Activated naive CD8-positive, alpha-beta T cell treated with anti-CD3 and anti-CD28 coated beads, Interleukin-2, amount 50 U/mL, for 24 hours (primary cell): ENCODE measurements at places on chromosomes 3 and 15.

- H3K4me1 ChIP-seq: no peaks in the 10 kb centered on the region
- peaks cover 5% of the 10 kb centered on the region for H3K36me3 ChIP-seq
- no peak for DNase-seq
- H3K27ac ChIP-seq: no peak overlapping the region
- H3K27me3 ChIP-seq: no peaks in the 10 kb centered on the region
Observed at GRCh38 chr15:75483106-75483505, 31.6 kb upstream of the SIN3A start.

DNA sequence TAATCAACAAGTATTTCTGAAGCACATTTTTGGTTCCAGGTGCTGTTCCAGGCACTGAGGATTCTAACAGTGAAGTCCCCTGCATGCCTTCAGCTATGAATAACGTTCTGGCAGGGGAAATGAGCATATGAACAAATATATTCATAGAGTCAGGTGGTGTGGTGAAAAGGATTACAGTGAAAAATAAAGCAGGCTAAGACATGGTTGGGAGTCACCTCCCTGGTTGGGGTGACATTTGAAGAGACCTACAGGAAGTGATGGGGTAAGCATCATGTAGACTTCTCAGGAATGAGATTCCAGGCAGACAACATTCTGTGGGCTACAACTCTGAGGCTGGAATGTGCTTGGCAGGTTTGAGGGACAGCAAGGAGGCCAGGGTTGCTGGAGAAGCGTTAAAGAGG lies 15.0 kb downstream of the FRMD4B start:
- no peaks in the 10 kb centered on the region for H3K36me3 ChIP-seq
- H3K27ac ChIP-seq: no peak overlapping the region
- DNase-seq: no peak
- peaks cover 27% of the 10 kb centered on the region for H3K4me1 ChIP-seq
- H3K27me3 ChIP-seq: peaks cover 3% of the 10 kb centered on the region
- H3K4me3 ChIP-seq: no peak overlapping the region

- peaks cover 47% of the 10 kb centered on the region for H3K4me1 ChIP-seq
- no peak for DNase-seq
- no peak overlapping the region for H3K4me3 ChIP-seq
- H3K36me3 ChIP-seq: peaks cover 69% of the 10 kb centered on the region
- no peaks in the 10 kb centered on the region for H3K27me3 ChIP-seq
Observed at GRCh38 chr3:31580645-31581044, 47.9 kb downstream of the STT3B start.

DNA sequence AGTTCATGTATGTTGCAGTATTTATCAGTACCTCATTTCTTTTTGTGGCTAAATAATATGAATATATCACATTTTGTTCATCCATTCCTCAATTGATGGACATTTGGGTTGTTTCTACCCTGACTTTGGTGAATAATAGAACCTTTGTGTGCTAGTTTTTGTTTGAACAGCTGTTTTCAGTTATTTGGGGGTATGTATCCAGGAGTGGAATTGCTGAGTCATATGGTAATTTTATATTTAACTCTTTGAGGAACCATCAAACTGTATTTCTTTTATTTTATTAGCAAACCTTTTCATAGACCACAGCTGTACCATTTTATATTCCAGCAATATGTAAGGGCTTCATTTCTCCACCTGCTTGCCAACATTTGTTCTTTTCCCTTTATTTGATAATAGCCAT lies 38.4 kb upstream of the RBM5 start:
- H3K36me3 ChIP-seq: peaks cover 34% of the 10 kb centered on the region
- H3K27me3 ChIP-seq: no peaks in the 10 kb centered on the region
- H3K27ac ChIP-seq: no peak overlapping the region
- peaks cover 5% of the 10 kb centered on the region for H3K4me1 ChIP-seq

GRCh38 chr3:128094295-128095151 lies 29.1 kb downstream of the RUVBL1 start:
- H3K4me1 ChIP-seq: peaks cover 10% of the 10 kb centered on the region
- H3K27me3 ChIP-seq: no peaks in the 10 kb centered on the region
- H3K4me3 ChIP-seq: no peak overlapping the region
- H3K27ac ChIP-seq: no peak overlapping the region
- DNase-seq: no peak
- H3K36me3 ChIP-seq: peaks cover 45% of the 10 kb centered on the region

DNA sequence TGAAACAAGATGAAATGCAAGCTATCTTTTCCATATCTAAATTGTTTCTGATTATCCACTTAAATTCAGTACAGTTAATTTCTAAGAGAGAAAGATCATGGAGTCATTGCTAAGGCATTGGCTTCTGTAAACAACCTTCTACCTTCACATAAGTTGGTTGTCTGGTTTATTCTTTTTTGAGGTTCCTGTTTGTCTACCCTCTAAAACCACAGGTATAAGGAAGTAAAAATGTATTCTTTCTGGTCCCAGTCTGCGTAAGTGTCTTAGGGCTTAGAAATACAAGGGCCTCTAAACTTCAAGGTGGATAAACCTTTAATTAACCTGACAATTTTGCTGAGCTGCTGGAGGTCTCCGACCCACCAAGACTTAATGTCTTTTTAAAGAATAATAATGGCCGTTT lies 3.6 kb upstream of the ATOSA start:
- H3K27me3 ChIP-seq: no peaks in the 10 kb centered on the region
- H3K27ac ChIP-seq: peak overlapping the region; percentile 71
- no peak for DNase-seq
- peaks cover 38% of the 10 kb centered on the region for H3K4me1 ChIP-seq

DNA sequence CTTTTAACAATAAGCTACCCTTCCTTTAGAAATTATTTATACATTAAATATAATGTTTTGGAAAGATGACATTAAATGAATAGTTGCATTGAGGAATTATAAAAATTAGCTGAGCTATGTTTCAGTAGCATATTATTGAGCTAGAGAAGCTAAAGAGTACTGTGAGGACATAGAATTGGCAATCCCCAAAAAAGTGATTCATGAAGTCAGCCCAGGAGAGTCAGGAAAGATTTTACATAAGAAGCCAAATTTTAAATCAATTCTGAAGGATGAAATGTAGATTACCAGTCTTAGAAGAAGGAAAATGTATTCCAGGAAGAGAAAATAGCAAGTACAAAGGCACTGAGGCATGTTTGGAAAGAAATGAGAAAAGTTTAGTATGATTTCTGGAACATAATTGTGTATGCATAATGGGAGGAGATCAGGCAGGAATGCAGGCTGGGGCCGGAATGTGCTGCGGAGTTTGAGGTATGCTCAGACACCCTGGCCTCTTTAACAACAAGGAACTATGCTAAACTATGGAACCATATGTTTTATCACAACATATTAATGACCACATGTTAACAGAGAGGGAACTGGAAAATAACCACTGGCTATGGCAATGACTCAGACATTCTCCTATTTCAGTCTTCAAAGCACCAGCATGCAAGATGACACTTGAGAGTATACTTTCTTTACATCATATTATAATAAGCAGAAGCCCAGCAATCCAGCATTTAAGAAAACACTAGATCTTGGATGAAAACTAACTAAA lies 103.3 kb upstream of the COL8A1 start:
- no peak overlapping the region for H3K27ac ChIP-seq
- H3K27me3 ChIP-seq: peaks cover 1% of the 10 kb centered on the region
- no peak for DNase-seq
- no peaks in the 10 kb centered on the region for H3K4me1 ChIP-seq
- H3K36me3 ChIP-seq: no peaks in the 10 kb centered on the region

DNA sequence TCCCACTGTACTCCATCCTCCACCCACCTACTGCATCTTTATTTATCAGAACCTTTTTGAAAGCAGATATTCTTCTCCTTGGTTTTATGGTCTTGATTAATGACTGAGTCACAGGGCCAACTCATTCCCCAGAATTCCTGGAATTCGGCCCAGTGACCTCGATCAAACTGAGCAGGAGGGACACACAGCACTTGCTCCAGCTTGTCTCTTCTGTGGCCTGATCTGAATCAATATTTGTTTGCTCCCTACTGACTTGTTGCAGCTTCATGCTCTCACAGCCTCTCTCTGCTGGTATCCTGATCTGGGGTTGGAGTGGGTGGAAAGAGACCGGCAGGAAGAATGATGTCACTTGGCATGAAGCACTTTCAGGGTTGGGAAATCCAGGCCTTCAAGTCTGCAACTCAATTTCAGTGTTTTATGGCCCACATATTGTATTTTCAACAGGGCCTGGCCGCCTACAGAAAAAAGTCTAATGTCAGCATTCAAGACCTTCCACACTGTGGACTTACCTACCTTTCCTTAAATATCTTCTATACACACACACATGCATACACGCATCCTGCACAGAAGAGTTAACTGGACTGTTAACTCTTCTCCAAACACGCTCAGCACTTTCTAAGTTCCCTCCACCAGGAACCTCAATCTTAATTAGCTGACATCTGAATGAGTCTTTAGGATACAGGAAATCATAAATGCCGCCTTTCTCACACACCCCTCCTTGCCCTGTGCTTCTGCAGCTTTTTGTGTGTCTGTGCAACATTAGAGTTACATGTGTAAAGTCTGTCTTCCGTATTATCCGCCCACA lies 4.6 kb downstream of the ANXA2 start:
- peaks cover 23% of the 10 kb centered on the region for H3K36me3 ChIP-seq
- no peaks in the 10 kb centered on the region for H3K27me3 ChIP-seq
- peak overlapping the region; percentile 68 for H3K27ac ChIP-seq
- H3K4me3 ChIP-seq: peak overlapping the region; percentile 1
- H3K4me1 ChIP-seq: peaks cover 74% of the 10 kb centered on the region
- no peak for DNase-seq

- H3K27me3 ChIP-seq: peaks cover 8% of the 10 kb centered on the region
- H3K4me1 ChIP-seq: peaks cover 22% of the 10 kb centered on the region
- no peak for DNase-seq
- H3K4me3 ChIP-seq: no peak overlapping the region
- no peak overlapping the region for H3K27ac ChIP-seq
- no peaks in the 10 kb centered on the region for H3K36me3 ChIP-seq
Observed at GRCh38 chr15:98657721-98658120, 9.4 kb downstream of the IGF1R start.

DNA sequence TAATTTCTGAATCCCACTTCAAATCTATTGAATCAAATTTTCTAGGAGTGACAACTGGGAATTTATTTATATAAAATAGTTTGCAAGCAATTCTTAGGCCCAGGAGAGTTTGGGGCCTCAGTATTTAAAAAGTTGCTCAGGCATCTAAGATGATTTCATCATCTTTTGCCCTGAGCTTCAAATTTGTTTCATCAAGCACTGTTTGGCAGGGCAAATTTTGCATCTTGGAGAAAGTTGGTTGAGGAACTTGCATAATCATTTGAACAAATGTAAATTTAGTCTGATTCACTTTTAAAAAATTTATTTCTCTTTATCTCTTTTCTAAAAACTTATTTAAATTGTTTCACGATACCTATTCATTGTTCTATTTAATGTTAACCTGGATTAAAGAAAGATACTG lies 702.8 kb downstream of the SI start:
- no peaks in the 10 kb centered on the region for H3K36me3 ChIP-seq
- no peak overlapping the region for H3K27ac ChIP-seq
- H3K4me1 ChIP-seq: no peaks in the 10 kb centered on the region
- H3K27me3 ChIP-seq: no peaks in the 10 kb centered on the region
- no peak overlapping the region for H3K4me3 ChIP-seq
- DNase-seq: no peak

DNA sequence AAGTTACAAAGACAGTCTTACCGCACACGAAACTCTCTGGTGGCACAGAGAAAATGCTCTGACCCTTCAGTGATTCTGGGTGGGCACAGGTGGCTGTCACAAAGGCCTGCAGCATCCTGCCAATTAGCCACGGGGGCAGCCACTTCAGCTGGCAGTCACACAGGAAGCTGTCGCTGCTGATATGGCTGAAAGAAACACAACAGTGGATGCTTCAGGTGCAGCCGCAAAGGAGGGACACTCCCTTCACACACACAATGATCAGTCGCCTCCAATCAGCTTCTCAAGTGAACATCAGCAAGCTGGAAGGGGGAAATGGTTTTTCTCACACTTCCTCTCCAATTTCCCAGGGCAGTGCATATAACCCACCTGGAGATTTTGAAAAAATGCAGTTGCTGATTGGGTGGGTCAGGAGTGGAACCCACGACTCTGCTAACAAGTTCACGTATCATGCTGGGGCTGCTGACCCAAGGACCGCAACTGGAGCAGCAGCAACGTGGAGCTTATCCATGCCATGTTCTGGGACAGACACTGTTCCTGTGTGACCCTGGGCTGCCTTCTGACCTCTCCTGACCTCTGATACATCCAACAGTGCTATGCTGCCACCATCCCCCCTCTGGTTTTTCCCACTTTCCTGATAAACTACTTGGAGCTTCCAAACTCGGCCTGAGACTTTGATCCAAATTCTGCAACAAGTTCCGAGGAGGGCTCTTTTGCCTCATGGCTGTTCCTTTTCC lies 106.6 kb downstream of the LRIG1 start:
- peaks cover 25% of the 10 kb centered on the region for H3K36me3 ChIP-seq
- peaks cover 47% of the 10 kb centered on the region for H3K4me1 ChIP-seq
- DNase-seq: peak; percentile 24
- H3K4me3 ChIP-seq: peak overlapping the region; percentile 51
- H3K27ac ChIP-seq: peak overlapping the region; percentile 66

DNA sequence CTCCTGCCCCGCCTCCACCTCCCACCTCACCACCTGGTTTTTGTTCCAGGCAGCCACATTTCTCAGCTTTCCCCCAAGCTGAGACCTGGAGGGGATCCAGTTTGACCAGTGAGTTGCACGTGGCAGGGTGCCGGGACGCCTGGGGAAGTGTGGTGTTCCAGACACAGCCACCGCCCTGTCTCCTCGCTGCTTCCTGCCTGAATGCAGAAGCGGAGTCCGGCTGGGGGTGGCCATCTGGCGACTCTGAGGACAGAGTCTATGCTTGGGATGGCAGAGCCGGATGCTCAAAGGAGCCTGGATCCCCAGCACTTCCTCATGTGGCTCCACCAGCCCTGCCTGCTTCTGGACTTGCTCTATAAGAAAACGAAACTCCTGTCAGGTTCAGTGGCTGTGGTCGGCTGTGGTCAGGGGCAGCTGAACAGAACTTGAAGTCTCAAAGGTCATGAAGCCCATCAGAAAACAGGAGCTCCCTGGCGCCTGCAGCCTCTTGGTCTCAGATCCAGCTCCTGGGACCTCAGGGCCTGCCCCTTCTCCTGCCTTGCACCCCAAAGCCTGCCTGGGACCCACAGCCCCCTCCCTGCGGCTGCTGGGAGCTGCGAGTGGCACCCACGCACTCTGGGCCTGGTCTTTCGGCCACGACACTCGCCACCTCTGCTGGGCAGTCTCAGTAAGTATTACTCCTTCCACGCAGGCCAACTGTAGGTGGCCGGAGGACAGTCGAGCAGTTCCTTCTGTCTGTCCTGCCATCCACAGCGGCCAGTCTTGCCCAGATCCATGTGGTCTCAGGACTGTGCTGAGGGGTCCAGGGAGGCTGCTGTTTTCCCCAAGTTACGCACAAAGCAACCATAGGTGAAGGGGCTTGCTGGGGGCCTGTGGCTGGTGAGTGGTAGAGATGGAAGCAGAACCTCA lies 112.8 kb upstream of the MEF2A start:
- peaks cover 60% of the 10 kb centered on the region for H3K4me1 ChIP-seq
- no peak overlapping the region for H3K27ac ChIP-seq
- peak; percentile 28 for DNase-seq
- H3K27me3 ChIP-seq: no peaks in the 10 kb centered on the region

- no peak overlapping the region for H3K27ac ChIP-seq
- peak; percentile 35 for DNase-seq
Observed at GRCh38 chr15:73273181-73274002, 95.4 kb downstream of the HCN4 start.

DNA sequence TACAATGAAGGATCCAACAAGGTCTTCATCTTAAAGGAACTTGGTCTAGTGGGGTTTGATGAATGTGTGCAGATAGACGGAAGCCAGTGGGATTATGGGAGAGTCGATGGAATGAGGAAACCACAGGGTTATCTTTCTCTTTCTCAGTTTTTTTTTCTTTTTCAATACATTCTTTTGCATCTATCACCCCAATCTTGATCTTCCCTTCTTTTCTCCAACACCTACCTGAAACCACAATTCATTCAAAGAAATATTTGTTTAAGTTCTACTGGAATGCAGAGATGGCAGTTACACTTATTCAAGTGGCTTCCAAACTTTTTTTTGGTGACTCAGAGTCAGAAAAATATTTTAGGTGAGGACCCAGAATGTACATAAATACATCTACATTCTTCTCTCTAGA lies 1.7 kb downstream of the TMEM212 start:
- DNase-seq: no peak
- no peak overlapping the region for H3K4me3 ChIP-seq
